ENCODE measurements at places on chromosomes 7 and 10.

GRCh38 chr7:4692055-4692454, 10.0 kb downstream of the FOXK1 start:
- DNase-seq, result no peak

GRCh38 chr10:35453855-35454532, 117.7 kb downstream of the CCNY start:
- DNase-seq, result no peak

- no peak for DNase-seq
Measured at GRCh38 chr10:23608926-23609325, 170.1 kb downstream of the OTUD1 start.

GRCh38 chr10:49365675-49366415, 30.0 kb downstream of the DRGX start:
- no peak for DNase-seq

- no peak for DNase-seq
Measured at GRCh38 chr7:29860186-29860585, 53.9 kb downstream of the WIPF3 start.

- no peak for DNase-seq
Measured at GRCh38 chr10:34172936-34173533, 642.1 kb downstream of the PARD3 start.

DNA sequence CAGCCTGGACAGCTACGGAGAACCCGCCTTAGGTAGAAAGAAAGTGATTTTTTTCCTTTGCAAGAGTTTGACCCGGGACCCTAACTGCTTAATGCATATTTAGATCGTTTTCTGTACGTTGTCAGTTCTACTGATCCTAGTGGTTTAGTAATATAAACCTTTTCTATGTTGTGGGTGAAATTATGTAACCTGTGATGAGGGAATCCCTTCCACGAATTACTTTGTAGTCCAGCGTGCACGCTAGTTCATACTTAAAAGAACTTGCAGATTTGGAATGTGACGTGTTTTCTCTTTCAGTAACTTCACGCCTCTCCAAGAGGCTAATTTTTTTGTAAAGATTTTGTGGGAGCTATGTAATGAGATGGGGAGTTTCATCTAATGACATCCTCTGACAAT, 705 bp downstream of the SLF2 start:
- no peak for DNase-seq

DNA sequence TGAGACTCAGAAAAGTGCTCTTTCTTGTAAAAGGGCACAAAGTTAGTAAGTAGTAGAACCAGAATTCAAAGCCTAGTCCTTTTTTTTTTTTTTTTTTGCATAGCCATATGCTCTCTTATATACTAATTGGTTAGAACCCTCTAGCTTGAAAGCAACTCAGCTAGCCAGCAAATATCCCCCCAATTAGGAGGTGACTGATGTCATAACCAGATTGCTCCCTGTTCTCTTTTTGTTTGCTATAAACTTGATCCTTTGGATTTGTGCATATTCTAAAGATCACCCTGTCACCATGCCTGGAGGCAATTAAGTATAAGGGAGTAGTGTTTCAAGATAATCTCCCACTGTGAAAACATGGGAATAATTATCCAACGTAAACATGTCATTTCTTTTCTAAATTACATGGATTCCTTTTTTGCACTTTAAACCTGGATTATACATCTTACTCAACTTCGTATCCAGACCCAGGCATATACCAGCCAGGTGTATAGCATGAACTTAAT, 963.4 kb downstream of the CNTNAP2 start:
- DNase-seq, result no peak
